ENCODE measurements at places on chromosomes 7 and 10. TPM values are rescaled to one million over a fixed set of nuclear protein-coding genes. Genes with fewer than 3 reads are reported as not detected.

DNA sequence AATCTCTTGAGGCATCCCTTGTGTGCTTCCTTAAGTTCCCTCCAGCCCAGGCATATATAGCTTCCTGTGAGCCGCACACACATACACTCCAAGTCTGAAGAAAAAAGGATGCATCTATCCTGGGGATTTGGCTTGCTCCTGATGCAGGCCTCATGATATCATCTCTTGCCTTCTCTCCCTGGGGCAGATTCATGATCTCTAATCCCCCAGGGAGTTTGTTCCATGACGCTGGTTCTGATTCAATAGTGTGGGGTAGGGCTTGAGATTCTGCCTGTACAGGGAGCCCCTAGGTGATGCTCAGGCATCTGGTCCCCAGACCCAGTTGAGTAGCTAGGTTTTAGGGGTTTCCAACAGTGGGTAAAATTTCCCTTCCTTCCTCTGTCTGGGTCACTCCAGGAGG is 1.5 kb downstream of the PON1 start:
- no peak for DNase-seq

DNA sequence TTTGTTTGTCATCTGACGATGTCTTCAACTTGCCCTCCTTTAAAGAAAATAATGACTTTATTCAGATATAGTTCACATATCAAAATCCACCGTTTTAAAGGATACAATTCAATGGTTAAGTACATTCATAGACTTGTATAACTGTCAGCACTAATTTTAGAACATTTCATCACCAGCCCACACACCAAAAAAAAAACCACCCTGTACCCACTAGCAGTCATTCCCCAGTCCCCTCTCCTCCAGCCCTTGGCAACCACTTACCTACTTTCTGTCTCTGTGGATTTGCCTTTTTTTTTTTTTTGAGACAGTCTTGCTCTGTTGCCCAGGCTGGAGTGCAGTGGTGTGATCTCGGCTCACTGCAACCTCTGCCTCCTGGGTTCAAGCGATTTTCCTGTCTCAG is 5.3 kb upstream of the HILPDA start:
- DNase-seq, result no peak

GRCh38 chr7:131188367-131189339 is 139.0 kb upstream of the MKLN1 start:
- peak; percentile 89 for DNase-seq

DNA sequence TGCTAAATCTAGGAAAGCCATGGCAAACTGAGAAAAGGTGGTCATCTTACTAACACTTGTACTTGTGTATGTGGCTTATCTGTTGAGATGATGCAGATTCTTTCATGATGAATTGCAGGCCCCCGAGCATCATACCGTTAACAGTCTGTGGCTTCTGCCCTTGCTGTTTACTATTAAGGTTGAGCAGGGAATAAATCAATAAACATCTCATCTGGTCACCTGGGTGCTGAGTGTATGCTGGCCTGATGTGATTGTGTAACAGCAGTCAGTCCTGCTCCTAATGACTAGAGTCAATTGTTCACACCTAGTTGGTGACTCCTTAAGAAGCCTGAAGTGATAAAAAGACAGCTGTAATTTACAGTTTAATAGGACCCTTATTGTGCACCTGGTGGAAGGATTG is 8.3 kb upstream of the GNAT3 start:
- no peak for DNase-seq

GRCh38 chr7:157204134-157204533 is 65.4 kb downstream of the UBE3C start:
- no peak for DNase-seq

DNA sequence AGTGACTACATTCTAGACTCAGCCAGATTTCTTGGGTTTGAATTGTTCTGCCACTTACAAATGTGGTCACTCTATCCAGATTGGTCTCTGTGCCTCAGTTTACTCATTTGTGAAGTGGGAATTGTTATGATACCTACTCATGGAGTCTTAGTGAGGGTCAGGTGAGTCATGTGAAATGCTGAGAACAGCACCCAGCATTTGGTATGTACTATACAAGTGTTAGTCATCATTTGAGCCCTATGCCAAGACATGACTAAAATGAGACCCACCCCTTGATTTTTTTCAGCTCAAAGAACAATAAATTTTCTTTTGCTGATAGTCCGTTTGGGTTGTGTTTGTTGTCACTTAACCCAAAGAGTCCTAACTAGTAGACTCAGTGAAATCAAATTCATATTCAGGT is 92.8 kb downstream of the CHN2 start:
- peak; percentile 6 for DNase-seq

DNA sequence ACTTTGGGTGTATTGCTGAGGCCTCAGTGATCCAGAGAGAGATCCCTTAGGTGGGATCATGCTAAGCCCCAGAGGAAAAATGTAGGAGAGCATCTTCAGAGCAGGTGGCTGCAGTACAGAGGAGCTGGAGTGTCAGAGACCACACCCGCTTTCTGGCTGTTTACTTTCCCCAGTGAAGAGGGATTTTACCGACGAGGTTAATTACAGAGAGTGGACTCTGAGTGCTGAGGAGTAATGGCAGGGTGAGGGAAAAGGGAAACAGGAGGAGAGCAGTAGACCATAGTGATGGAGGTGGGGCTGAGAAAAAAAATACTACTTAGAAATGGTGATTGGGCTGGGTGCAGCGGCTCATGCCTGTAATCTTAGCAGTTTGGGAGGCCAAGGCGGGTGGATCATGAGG is 43.3 kb upstream of the HBP1 start:
- DNase-seq, result peak; percentile 12

DNA sequence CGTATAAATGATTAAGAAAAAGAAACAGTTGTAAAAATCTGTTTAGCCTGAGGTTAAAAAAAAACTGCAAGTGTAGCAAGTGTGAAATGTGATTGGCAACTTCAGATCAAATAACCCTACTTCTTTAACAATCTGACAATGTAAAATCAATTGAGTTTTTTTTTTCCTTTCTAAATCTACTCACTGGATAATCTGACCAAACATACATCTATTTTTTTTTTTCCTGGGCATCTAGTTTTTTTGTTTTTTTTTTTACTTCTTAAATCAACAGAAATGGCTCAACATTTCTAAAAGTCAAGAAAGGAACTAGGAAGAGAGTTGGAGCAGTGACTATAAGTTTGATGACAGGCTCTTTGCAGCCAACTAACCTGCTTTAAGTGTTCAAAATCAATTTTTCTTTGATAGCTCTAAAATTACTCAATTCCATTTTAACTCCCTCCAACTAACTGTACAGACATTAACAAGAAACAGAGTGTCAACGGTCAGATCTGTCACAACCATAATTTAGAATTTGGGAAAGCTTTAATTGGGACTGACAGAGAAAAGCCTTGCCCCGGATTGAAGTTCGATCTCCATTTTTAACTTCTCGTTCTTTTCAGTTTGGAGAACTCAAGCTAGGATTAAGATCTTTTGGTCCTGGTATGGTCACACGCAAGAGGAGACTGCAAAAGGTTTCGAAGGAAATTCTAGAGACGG is 1.2 kb downstream of the ARL3 start:
- DNase-seq, result no peak

GDF2 gene
- total RNA-seq, result not detected

ELFN1 gene
- not detected for total RNA-seq

GATA3 gene
- total RNA-seq, result 1.7 TPM

OGDHL gene
- 13.9 TPM for total RNA-seq
